ENCODE measurements at places on chromosomes 7 and 10.

- DNase-seq: no peak
Measured at GRCh38 chr7:80319461-80319860, 184.8 kb downstream of the GNAI1 start.

GRCh38 chr10:113753020-113753692 lies 1.7 kb downstream of the PLEKHS1 start:
- peak; percentile 69 for DNase-seq

DNA sequence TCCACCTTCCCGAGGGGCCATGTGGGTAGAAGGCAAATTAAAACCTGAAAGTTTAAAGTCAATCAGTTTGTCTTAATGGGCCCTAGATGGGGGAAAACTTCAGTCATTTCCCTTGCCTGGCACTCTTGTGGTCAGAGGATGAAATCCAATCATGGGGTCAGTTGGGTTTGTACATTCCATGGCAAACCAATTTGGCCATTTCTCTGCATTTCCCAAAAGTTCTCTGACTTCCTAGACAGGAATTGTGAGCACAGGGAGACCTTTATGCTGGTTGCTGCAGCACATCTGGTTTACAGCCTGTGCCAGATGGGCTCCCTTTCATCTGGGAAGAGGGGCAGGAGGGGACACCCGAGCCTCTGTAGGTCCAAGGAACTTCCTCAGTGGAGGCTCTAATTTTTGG lies 113.0 kb downstream of the CYP26A1 start:
- no peak for DNase-seq

DNA sequence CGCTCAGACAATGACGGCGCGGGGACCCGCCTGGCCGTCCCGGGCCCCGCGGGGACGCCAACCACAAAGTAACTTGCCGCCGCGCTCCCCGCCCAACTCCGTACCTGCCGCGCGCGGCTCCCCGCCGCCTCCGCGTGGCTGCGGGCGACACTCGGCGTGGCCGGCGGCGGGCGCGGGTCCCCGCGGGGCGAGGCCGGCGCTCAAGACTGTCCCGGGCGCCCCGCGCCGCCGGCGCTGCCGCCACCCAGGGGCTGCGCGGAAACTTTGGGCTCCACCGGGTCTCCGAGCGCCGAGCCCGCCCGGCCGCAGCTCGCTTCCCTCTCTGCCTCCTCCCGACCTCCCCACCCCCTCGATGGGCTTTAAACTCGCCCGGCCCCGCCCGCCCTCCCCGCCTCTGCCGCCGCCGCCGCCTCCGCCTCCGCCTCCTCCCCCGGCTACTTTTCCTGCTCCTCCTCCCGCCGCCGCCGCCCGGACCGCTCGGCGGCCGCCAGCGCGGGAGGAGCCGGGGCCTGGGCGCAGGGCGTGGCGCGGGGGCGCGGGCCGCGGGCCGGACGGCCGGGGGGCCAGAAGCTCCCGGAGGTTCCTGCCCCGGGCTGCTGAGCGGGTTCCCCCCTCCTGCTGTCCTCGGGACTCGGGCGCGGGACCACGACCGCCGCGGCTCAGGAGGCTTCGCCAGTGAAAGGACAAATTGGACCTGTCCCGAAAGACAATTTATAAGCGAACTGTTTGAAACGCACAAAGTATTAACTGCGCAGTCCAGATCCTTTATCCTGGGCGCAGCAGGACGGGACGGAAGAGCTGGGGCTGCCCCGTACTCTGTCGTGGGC lies 10.6 kb upstream of the GRB10 start:
- DNase-seq: no peak

DNA sequence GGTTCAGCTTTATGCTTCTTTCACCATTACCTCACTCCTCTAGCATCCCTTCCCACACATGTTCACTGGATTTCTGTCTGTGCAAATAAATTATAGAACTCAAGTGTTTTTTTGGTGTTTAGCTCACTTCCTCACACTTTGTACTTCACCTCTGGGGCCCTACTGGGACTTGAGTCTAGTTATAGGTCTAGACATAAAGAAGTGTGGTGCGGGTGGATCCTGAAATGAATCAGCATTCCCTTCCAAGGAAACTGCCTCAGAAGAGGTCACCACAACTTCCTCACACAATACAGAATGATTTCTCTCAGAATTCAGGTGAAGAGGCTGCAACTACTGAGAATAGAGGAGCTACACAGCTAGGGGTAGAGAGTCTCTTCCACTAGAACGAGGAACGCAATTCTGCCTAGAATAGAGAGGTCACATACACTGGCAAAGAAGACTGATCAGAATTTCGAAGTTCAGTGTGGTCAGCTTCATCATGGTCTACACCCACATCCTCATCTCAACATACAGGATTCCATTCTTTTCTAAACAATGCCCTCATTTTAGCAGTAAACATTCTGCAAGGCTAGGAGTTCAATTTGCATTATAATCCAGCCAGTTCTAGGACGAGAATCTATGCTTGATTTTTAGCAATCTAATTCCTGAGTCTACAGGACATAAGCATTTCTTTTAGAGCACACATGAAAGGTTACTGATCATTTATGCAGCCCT lies 938.7 kb upstream of the PHF14 start:
- DNase-seq: no peak

DNA sequence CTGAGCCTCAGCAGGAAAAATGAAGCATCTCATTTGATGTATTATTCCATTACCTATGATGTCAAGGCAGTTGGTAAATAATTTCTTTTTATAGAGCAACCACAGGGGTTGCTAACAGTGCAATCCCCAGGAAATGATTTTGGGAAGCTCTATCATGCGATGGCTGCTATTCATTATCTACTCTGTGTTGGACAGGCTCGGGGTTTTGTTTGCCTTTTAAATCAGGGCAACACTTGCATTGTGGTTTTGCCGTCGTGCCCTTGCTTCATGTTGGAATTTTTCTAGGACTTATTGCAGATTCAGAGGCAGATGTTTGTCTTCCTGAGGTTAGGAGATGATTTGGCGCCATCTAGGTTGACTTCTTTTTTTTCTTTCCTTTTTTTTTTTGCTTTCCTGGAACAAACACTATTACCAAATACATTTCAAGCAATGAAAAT lies 128.4 kb downstream of the BICC1 start:
- DNase-seq: peak; percentile 6

DNA sequence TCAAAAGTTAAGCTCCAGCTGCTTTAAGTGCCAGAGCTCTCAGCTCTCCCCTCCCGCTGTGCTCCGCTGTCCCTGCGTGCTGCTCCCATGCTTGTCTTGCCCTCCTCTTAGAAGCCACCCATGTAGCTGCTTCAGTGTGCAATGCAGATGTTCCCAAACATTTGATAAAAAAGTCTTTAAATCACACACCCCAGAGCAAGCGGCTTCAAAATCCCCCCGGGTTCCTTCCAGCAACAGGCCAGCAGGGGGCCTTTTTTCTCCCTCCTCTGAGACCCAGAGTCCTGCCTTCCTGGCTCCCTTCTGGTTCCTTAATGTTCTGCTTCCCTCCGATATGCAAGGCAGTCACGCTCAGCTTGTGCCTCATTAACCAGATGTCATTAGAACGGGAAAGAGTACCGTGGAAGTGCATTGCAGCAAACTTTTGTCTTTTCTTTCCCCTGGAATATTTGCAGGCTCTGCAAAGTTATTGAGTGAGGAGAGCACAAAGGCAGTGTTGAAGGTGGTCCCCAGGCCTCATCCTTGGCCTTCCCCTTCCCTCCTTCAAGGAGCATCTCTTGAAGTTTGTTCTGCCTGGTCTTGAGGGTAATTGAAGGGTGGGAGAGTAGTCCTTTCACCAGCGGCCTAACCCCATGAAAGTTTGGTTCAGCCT lies 25.5 kb downstream of the LDB3 start:
- DNase-seq: no peak

GRCh38 chr10:104897696-104898095 lies 256.6 kb downstream of the SORCS3 start:
- no peak for DNase-seq

DNA sequence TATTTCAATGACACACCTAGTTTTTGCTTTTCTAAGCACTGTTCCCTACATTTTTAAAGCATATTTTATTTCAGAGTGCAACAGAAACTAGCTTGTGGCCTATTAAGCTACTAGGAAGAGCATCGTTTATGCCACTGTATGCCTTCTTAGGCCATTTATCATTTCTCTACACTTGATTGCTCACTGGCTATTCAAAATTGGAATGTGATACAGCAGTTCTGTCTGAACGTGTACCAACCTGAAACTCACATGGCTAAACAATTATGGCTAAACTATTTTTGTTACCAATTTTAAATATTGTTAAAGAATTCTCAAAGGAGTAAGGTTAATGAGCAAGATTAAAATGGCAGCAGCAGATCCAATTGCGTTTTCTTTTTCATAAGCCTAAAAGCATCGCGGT lies 105.2 kb downstream of the GSAP start:
- no peak for DNase-seq

- peak; percentile 29 for DNase-seq
Measured at GRCh38 chr7:123635551-123636359, 19.9 kb upstream of the LMOD2 start.

DNA sequence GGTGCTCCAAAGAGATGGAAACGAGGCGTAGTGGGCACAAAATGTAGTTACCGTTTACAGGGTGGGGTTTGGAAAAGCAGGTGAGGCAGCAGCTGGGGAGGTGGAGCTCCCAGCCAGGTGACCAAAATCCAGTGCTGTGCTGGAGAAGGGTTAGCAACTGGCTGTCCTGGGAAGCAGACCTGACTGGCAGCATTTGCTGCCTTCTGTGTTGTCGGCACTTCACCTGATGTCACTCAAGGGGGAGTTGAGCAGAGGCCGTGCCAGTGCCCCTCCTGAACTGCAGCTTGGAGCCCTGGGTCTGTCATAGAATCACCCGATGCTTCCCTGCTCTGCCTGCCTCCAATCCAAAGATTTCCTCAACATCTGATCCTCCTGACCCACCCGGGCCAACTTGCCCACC lies 12.8 kb downstream of the GCK start:
- DNase-seq: no peak

DNA sequence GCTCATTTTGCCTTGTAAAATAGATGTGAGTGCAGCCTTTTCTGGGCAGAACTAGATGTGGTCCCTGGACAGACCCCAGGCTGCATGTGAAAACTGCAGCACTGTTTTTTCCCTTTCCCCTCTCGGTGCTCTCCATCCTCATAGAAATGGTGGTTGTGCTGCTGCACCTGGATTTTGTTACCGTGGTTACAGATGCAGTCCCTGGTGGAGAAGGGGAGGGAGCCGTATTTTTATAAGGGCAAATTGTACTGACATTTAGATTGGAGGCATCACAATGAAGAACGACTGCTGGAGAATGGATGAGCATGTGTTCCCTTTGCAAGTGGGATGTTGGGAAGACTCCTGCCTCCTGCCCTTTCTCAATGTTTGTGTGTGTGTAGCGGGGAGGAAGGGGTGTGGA lies 469.9 kb downstream of the CCSER2 start:
- DNase-seq: peak; percentile 52

- DNase-seq: no peak
Measured at GRCh38 chr10:30812018-30812851, 182.7 kb upstream of the LYZL2 start.

DNA sequence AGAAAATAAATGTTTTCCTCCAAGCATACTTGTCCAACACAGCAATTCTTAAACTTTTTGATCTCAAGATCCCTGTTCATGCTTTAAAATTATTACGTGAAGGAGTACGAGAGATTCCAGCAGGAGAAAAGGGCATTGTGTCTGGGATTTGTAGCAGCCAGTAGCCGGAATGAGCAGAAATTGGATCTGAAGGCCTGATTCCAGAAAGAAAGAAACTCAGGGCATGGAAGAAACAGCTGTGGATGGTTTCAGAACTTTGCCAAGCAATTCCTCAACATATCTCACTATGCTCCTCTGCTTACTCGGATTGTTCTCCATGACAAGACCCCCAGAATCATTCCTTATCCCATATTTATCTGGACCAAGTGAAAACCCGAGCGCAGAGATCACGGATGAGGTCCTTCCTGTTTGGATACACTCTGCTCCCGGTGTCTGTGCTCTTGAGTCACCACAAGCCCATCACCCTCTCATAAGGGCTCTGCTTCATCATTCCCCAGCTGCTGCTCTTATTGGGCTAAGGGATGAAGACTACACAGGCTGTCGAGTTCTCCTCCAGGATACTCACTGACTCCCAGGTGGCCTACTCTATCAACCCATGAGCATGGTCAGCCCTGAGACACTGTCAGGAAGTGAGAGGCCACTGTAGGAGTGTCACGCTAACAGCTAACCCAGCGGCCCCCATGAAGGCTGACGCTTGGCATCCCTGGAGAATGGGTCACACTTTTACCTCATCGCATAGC lies 121.0 kb upstream of the LANCL2 start:
- DNase-seq: no peak

- DNase-seq: no peak
Measured at GRCh38 chr10:28680358-28680752, 3.0 kb downstream of the BAMBI start.

- DNase-seq: no peak
Measured at GRCh38 chr7:30475580-30475979, 3.0 kb downstream of the NOD1 start.

GRCh38 chr10:88879534-88880281 lies at the start of gene STAMBPL1:
STAMBPL1 (plus strand) TSS chr10:88880245; CDS start chr10:88901709, 21,464 bp downstream.
- peak; percentile 45 for DNase-seq

GRCh38 chr7:80529362-80529761 lies 17.5 kb upstream of the GNAT3 start:
- no peak for DNase-seq

DNA sequence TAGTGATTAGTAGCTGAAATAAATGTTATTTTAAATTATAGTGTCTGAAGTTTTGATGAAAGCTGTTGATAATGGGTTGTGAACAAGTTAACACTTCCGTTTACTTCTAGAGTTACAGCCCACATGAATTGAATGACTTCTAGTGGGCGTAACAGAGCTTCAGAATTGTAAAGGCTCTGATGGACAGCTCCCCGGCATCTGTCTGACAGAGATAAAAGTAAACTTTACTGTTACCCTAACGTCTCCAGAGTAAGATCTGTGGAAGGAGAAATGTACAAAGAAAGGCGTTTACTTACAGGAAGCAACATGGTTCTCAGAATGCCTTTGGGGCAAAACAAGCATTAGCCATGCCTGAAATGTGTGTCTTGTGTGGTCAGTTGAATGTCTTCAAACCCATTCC lies 124.4 kb downstream of the ADARB2 start:
- DNase-seq: no peak

GRCh38 chr10:30784897-30785605 lies 155.5 kb upstream of the LYZL2 start:
- DNase-seq: peak; percentile 64

DNA sequence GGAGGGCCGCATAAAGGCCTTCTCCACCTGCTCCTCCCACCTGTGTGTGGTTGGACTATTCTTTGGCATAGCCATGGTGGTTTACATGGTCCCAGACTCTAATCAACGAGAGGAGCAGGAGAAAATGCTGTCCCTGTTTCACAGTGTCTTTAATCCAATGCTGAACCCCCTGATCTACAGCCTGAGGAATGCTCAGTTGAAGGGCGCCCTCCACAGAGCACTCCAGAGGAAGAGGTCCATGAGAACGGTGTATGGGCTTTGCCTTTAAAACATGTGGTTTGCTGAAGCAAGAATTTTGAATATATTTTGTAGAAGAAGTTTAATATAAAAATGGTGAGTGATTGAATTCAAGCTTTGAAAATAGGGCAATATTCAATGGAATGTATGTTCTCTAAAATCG lies 889 bp downstream of the OR2A2 start:
- no peak for DNase-seq
